ENCODE measurements at places on chromosomes 6 and 20.

DNA sequence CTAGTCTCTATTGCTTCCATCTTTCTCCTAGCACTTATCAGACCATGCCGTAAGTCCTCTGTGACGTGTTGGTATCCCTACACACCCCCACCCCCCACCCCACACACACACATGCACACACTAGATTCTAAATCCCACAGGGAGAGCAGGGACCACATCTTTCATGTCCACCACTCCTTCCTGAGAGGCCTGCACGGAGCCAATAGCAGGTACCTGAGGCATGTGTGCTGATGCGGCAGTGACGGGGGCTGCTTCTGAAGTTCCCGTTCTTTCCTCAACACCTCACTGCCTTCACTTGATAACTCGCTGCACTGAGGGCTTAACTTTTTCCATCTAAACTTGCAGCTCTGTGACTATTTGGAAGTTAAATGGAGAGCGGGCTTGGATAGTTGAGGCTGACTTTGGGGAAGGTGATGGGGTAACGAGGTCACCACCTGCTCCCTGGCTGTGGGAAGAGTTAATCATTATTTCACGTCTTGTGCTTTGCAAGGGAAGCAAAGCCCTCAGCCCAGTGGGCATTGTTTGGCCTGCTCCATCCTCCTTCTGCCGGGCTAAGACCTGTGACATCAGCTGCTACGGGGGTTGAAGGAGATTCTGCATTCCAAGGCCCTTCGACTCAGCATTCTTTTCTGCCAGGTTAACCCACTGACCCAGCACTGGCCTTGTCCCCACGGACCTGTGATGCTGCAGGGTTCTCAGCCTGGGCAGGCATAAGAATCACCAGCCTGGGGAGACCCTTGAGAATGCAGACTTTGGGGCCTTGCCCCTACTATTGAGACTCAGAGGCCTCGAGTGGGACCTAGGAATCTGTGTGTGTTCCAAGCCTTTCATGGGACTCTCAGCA is 187.8 kb downstream of the ANKRD60 start:
- DNase-seq: no peak

GRCh38 chr6:3506751-3507383 is 50.0 kb upstream of the SLC22A23 start:
- no peak for DNase-seq

DNA sequence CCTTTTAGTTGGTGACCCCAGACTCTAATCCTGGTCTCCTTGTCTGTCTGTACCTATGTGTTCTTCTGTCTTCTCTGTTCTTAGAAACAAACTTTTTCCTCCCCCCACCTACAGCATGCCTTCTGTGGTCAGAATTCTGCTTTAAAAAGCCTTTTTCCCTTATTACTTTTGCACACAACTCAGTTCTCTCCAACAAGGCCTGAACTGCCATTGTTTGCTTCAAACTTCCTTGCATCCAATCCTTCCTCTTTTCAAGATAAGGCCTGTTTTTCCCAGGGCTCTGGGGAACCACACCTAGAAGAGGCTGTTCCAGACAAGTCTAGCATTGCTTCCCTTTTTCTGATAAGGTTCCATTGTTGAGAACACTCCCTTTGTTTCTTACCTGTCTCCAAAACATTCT is 22.2 kb upstream of the NCOA3 start:
- no peak for DNase-seq

GRCh38 chr6:31308050-31308844 is 36.4 kb upstream of the HLA-C start:
- no peak for DNase-seq

DNA sequence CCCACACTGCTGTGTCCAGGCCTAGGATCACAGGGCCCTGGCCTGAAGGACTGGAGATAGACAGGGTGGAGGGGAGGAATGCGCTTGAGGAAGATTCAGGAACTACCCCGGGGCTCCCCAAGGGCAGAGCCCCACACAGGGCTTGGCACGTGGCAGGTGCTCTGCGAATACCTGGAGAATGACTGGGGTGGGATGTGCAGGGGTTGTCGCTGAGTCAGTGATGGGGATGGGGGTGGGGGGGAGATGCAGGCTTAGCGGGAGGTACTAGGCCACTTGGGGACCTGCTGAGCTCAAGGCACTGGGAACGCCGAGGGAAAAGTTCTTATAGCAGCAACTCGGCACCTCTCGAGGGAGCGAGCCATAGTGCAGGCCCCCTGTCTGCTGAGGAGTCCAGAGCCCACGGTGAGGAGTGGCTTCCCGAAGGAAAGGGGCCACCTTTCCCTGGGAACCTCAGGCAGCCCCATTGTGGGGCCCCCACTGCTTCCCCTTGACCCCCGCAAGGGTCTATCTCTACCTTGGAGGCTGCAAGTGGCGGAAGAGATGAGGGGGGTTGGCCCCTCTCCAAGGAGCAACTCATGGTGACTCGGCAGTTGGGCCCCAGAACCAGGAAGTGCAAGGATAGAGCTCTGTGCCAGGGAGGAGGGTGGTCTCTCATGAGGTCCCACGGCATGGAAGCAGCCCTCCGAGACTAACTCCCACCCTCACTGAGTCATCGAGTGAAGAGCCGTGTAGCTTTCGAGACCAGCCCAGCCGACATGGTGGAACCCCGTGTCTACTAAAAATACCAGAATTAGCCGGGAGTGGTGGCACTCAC is 33.1 kb downstream of the SRC start:
- DNase-seq: no peak

GRCh38 chr6:33980176-33981175 is 165.4 kb downstream of the GRM4 start:
- no peak for DNase-seq

- DNase-seq: no peak
Measured at GRCh38 chr6:101286146-101286545, 107.4 kb upstream of the GRIK2 start.

DNA sequence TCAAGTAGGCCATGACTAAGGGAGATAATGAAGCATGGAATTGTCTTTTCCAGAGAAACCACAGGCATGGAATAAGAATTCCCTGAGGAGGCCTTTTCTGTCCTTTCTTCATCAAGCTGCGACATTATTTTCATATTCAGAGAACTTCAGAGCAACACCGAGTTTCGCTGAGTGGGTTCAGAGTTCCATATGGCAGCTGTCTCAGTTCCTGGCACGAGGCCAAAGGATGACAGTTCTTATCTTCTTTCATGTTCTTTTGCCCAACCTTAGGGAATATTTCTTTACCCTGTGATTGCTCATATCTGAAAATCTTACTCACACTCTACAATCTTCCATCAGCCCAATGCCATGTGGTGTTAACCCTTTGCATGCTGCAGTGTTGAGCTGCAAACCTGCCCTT is 135.3 kb upstream of the BMP2 start:
- DNase-seq: peak; percentile 3

DNA sequence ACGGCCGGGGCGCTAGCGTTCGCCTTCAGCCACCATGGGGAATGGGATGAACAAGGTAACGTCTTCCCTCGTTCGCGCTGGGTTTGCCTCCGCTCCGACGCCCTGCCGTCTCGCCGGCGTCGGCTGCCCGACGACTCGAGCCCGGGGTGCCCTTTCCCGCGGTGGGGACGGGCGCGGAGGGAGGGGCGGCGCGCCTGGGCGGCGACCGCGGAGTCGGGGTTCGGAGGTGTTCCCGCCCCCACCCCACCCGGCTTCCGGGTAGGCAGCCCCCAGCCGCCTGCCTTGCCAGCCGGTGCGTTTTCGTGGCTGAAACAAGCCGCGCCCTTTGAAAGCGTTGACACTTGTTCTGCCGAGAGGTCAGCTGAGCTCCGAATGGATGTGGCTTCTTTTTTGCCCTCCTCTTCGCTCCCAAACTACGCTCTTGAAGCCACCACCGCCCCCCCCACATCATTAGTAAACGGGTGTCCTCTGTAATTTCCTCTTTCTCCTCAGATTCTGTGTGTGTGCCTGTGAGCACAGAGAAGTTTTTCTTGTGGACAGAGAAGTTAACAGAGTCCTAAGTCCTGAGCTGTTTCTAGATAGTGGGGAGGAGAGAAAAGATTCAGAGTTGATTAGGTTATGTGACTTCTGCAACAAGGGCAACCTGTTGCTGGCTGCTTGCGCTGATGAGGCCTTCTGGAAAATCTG is 362 bp downstream of the DUSP22 start:
- no peak for DNase-seq

- DNase-seq: no peak
Measured at GRCh38 chr6:138757136-138757535, 16.4 kb upstream of the CCDC28A start.

GRCh38 chr6:33431880-33432541 is 12.1 kb downstream of the SYNGAP1 start:
- DNase-seq: no peak

- DNase-seq: no peak
Measured at GRCh38 chr6:6191909-6192308, 128.6 kb downstream of the F13A1 start.

DNA sequence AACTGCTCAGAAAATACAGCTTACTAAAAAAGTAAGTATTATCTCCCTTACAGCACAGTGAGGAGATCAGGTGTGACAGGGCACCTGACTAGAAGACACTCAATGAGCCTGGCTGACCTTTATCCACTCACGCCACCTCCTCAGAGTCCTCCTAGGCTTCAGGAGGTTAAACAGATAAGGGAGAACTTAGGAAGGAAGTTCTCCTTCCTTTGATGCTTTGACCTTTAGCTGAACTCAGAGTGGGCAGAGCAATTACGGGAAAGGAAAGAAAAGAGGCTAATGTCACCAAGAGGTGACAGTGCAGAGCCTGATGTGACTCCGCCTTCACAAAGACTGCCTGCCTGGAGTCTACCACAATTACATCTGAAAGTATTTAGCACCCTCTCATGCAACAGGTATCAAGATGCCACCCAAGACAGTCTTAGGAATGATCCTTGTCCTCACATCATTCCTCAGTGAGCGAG is 36.7 kb downstream of the MAN1A1 start:
- no peak for DNase-seq

- DNase-seq: no peak
Measured at GRCh38 chr20:53857723-53858236, 212.6 kb downstream of the BCAS1 start.

- DNase-seq: no peak
Measured at GRCh38 chr20:48805286-48805685, 22.5 kb downstream of the PREX1 start.

DNA sequence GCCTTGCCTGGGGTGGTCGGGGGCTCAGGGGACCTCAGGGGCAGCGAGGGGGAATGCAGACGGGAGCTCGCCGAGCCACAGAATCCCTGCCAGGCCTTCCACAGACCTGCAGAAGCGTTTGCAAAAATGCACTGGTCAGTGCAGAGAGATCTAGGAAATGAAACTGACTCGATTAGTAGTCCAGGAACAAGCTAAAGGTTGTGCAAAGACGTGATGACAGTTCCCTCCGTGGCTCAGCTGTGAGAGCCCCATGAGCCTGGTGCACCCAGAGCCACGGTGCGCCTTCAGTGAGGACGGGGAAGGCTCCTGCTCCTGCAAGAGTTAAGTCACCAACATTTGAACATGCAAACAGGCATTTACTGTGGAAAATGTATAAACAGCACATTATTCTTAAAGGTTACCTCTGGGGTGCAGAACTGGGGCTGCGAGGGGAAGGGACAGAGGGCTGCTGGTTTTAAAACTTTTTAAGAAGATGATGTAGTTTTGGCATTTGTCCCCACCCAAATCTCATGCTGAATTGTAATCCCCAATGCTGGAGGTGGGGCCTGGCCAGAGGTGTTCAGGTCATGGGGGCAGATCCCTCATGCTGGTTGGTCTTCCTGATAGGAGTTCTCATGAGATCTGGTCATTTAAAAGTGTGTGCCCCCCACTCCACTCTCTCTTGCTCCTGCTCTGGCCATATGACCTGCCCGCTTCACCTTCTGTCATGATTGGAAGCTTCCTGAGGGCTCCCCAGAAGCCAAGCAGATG is 147.3 kb downstream of the DLL1 start:
- DNase-seq: no peak

GRCh38 chr20:13865791-13866351 is 81.0 kb downstream of the NDUFAF5 start:
- DNase-seq: no peak

- no peak for DNase-seq
Measured at GRCh38 chr6:27451660-27452390, 21.1 kb downstream of the ZNF184 start.

- DNase-seq: no peak
Measured at GRCh38 chr6:118963003-118963402, 28.0 kb upstream of the MCM9 start.

DNA sequence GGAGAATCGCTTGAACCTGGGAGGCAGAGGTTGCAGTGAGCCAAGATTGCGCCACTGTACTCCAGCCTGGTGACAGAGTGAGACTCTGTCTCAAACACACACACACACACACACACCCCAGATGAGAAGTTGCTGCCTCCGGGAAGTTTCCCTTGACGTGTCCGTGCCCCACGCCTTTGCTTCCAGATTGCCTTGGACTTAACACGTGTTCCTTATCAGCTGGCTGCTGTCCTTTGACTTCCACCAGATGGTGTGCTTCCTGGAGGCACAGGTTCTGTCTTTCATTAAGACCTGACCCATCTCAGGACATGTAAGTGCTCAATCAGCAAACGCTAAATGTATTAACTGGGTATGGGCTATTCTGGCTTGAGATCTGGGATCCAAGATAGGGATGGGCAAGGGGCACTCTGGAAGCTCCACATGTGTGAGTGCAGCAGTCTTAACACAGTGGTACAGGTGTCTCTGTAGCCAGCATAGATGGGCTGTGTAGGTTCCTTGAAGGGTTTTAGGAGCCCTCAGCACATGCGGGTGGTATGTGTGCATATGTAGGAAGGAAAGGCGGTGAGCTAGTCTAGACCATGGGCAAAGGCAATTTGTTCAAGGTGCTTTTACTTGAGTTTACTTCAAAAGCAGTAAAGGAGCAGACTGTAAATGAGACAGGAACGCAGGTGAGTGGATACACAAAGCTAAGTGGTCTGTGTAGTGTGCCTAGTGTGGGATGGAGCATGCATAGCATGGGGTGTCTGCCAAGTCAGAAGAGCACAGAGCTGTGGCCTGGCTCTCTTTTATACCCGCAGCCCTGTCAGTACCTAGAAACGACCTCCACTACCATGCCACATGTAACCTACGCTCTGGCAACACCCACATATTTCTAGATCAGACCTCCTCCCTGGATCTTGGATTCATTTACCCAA is 11.6 kb downstream of the PIGT start:
- DNase-seq: no peak

- no peak for DNase-seq
Measured at GRCh38 chr6:43983632-43984031, 143.6 kb downstream of the MRPL14 start.

- no peak for DNase-seq
Measured at GRCh38 chr20:11001764-11002540, 328.2 kb upstream of the JAG1 start.

GRCh38 chr6:25363427-25363826 is 84.3 kb downstream of the CARMIL1 start:
- no peak for DNase-seq

- no peak for DNase-seq
Measured at GRCh38 chr6:47633141-47633540, 65.2 kb upstream of the ADGRF4 start.

- no peak for DNase-seq
Measured at GRCh38 chr20:51500311-51500710, 42.2 kb downstream of the NFATC2 start.
